Esophagus squamous epithelium (tissue), 5 donors: ENCODE measurements at places on chromosomes 16 and 17.

- no peak for DNase-seq
These were observed 25.2 kb downstream of the DEF8 start for GRCh38 chr16:89973654-89974335.

DNA sequence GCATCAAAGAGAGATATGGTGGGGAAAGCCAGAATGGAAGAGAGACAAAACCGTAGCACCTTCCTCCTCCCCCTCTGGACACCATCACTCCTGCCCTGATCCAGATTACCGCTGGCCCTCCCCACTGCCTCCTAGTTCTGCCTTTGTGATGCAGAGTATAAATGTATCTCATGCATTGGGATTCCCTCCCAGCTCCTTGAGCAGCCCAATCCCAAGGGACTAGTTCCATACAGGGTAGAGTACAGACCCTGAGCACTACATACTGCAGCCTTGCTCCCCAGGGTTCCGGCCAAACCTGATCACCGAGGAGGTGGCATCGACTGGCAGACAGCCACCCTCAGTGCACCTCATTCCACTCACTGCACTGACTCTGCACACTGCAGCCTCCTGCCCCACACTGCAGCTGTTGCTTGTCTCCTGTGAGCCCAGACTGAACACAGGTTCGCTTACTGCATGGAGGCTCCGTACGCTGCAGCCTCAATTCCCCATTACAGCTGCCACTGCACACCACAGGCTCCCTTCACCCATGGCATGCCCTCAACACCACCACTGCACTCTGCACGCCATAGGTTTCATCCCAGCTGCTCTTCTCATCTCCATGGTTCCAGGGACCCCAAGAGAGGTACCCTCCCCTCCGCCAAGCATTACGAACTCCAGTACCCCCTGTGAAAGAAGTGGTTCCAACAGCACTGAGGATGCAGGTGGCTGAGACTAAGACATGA lies 1.7 kb upstream of the THRA start:
- DNase-seq = no peak

DNA sequence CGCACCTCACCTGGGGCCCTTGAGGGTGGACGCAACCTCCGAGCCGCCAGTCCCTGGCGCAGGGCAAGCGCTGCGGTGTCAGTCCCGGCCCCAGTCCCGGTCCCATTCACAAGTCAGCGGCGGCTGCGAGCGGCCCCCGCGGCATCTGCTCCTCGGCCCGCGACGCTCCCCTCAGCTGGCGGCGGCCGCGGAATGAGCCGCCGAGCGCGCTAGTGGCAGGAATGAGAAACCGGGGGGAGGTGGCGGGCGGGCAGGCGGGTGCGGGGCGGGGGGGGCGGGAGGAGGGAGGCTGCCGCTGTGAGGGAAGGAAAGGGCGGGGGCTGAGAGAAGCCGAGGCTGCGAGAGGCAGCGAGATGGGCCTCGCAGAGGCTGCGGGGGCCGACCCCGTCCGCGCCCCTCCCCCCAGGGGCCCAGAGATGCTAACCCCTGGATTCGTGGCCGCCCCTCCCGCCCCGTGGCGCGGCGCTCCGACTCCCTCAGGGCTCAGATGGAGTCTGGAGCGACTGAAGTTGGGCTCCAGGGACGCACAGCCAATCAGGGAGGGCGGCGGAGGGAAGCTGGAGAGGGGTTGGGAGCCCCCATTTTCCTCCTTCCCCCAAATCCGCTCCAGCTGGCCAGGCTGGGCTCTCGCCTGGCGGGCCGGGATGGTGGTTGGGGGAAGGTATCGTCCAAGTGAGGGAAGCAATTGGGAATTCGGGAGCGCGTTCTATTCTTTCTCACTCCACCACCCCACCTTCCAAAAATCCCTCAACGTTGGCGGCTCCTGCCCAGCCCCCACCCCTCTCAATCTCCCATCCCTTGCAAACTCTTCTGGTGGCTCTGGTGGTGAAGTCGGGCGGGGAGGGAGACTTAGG lies at the start of gene CDH11:
TSS of gene CDH11 (minus strand) at position 194 of the 854 bp plus-strand sequence. CDS start 117,194 bp downstream, outside the sequence.
- DNase-seq = no peak

DNA sequence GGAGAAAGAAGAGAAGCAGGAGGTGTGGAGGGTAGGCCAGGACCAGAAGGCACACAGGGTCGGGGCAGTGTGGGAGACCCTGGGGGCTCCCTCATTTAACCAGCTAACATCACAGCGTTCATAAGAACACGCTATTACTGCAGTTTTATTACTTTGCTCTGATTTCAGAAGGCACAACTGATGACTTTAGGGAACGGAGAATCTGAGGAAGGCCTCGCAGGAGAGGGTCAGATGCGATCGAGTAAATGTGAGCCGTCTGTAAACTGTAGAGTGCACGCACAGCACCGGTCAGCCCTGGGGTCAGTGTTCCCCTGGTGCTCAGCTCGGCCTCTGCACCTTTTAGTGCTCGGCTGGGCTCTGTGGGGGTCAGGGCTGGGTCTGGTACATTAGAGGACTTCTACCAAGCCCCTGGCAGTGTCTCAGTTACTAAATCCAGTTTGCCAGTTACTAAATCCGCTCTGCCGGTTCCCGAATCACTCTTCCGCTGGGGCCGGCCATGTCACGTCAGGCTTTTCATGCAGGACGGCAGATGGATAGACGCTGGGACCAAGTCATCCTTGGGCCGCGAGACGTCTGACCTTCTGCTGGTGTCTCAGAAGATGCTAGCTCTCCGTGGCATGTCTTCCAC lies 325.9 kb downstream of the SEC14L1 start:
- DNase-seq = no peak

DNA sequence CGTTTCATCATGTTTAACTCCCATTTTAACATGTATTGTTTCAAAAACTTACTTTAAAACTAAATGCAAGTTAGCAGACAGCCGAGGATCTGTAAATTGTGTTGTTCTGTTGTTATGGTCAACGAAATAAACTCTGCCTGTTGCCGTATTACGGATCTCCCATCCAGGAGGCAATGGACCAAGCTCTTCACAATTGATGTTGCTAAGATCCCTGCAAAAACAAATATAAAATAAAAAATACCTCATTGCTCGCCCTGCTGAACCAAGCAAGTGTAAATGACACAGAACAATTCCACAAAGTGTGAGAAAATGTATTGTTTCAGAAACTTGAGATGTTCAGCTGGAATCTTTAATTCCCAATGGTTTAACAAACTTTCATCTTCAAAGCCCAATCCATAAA lies 65.0 kb downstream of the CEP95 start:
- no peak for DNase-seq

DNA sequence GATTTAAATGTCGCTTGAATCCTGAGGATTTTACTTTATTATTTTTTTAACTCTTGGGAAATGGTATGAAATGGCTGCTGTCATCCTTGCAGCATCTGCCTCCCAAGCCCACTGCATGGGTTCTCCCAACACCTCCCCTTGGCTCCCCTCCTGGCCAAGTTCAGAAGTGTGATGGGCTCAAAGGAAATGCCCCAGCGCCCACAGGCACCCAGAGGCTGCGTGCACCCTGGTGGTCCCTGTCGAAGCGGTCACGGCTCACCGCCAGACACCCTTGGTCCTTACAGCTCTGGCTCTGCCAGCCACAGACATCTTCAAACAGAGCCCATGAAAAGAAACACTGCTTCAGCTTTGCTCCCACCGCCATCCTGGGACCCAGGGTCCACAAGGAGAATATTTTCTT lies 334.7 kb downstream of the SOX9 start:
- no peak for DNase-seq

GRCh38 chr16:74466872-74467271 lies 45.6 kb upstream of the CLEC18B start:
- DNase-seq = no peak

- DNase-seq = no peak
These were observed 40.7 kb downstream of the DUSP14 start for GRCh38 chr17:37530420-37530819.

DNA sequence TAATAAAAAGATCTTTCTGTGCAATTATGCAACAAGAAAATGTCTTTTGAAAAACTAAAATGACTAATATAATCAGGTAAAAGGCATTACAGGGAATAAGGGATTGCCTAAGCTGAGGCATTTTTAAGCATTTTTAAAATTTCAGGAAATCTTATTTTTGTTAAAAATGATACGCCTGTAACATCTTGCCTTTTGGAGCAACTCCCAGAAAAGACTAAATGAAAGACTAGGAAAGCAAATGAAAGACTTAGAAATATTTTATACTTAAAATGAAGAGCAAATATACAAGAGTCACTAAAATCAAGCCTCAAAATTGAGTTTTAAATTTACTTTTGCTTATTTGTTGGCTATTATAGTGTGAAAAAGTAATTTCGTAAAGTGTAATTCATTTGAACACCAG lies 55.8 kb downstream of the DUSP14 start:
- DNase-seq = no peak

GRCh38 chr17:81282141-81282540 lies 13.0 kb downstream of the SLC38A10 start:
- no peak for DNase-seq

GRCh38 chr16:4209666-4210065 lies 32.2 kb downstream of the SRL start:
- no peak for DNase-seq

DNA sequence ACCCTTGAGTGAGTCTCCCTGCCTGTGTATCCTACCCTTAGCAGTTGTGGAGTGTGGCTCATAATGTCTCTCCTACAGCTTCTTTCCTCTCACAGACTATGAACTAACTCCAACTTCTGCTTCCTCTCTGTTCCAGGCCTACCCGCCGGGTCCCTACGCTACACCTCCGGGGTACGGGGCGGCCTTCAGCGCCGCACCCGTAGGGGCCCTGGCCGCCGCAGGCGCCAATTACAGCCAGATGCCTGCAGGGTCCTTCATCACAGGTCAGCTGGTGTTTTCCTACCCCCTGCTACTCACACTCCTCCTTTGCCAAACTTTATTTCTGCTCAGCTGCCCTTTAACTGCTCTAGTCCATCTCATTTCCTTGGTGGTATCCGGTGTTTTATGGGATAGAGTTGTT lies 5.4 kb downstream of the RNF227 start:
- DNase-seq = no peak

GRCh38 chr16:66254106-66254505 lies 112.4 kb upstream of the CDH5 start:
- no peak for DNase-seq

GRCh38 chr17:83199500-83200201 lies 120.2 kb downstream of the METRNL start:
- DNase-seq = no peak

GRCh38 chr16:85617948-85618347 lies 4.8 kb downstream of the GSE1 start:
- DNase-seq = no peak

DNA sequence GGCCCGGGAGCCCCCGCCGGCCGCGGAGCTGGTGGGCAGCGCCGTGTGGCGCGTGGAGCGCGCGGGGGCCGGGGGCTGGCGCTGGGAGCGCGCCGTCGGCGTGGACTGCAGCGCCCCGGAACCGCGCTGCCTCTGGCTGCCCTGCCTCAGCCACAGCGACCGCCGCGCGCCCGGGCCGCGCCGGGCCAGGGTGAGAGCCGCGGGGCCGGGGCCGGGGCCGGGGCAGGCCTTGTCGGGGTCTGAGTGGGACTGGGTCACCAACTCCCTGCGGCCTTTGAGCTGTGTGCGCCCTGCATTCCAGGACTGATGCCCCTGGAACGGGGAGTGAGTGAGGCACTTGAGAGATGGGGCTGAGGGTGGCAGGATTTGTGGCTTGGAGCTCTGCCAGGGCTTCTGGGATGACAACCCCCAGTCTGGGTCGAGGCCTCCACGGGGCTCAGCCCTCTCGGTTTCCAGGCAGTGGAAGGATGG lies 25.7 kb downstream of the ARHGAP23 start:
- DNase-seq = no peak

- DNase-seq = no peak
These were observed 38.2 kb upstream of the CCDC182 start for GRCh38 chr17:57783338-57783742.

DNA sequence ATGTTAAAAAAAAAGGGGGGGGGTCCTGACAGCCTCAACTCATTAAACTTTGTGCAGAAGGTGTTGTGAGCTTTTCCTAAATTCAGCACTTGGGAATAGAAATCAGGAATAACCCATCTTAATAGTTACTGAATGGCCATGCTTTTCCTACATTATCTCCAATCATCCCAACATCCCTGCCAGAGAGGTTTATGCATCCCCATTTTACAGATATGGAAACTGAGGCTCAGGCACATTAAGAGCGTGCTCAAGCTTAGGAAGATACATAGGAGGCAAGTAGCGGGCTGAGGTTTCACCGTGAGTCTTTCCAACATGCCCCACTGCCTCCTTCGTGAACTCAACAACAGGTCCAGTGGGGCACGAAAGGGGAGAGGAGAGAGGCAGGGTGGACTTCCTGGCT lies 78.4 kb downstream of the C17orf67 start:
- no peak for DNase-seq

GRCh38 chr16:77553130-77553529 lies 118.3 kb upstream of the ADAMTS18 start:
- DNase-seq = no peak

DNA sequence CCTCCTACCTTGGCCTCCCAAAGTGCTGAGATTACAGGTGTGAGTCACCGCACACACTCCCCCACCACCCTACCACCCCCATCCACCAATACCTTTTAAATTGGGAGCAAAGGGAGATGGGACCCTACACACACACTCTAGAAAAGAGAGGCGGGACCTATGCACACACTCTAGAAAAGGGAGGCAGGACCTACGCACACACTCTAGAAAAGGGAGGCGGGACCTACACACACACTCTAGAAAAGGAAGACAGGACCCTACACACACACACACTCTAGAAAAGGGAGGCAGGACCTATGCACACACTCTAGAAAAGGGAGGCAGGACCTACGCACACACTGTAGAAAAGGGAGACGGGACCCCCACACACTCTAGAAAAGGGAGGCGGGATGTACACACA lies 18.9 kb downstream of the TPSD1 start:
- DNase-seq = no peak

DNA sequence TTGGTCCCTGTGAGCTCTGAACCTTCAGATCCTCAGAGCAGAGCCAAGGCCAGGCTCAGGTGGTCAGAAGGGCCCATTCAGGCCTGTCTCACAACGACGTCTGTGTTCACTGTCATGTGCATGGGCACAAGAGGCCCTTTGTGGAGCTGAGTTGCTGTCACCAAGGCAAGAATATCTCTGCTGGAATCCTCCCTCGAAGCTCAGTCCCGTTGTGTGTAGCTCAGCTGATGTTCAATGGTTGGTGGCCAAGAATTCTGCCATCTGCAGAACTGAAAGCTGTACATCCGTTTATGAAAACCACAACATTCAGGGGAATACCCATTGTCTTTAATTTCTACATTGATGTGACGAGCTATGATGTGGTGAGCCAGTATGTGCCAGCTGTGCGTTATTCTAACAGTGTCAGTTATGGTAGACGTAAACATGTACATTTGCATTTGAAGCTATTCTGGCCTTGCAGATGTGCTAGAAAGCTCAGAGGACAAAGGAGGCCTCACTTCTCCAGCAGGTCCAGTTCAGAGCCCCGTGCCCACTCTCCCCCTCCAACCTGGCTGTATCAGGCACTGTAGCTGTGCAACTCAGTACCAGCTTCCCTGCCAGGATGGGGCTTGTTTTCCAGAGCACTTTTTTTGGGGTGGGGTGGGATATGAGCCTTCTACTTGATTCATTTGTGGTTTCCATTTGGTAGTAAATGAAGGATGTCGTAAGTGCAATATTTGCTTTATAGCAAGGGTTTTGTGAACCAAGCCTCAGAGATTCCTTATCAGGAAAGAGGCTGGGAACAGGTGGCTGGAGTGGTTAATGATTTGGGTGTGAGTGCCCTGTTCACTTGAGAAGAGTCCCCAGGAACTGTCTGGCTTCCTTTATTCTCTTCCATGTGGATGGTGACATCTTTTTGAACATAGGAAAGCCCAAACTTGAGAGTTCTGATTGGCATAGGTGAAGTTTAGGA lies 56.1 kb downstream of the B9D1 start:
- no peak for DNase-seq

- no peak for DNase-seq
These were observed 232.7 kb downstream of the SOX9 start for GRCh38 chr17:72353502-72353901.

- DNase-seq = no peak
These were observed 47.4 kb upstream of the CACNG3 start for GRCh38 chr16:24208710-24209109.
